ENCODE measurements at places on chromosomes 1 and 21. TPM values are rescaled to one million over a fixed set of nuclear protein-coding genes. Genes with fewer than 3 reads are reported as not detected.

The MIXL1 gene
- total RNA-seq: not detected

The RYR2 gene
- total RNA-seq: not detected

The RPTN gene
- not detected for total RNA-seq

The MANEAL gene
- total RNA-seq: 1.1 TPM

The CRNN gene
- total RNA-seq: not detected

The FAM3B gene
- not detected for total RNA-seq

The C1orf53 gene
- total RNA-seq: 1.4 TPM

The EFNA4 gene
- total RNA-seq: 6.5 TPM

The HMGCS2 gene
- not detected for total RNA-seq

The PLA2G5 gene
- 0.52 TPM for total RNA-seq

The GBP4 gene
- total RNA-seq: 0.66 TPM

The LCE1F gene
- total RNA-seq: not detected

The KRTAP21-2 gene
- not detected for total RNA-seq

The GRHL3 gene
- total RNA-seq: 0.03 TPM

The STUM gene
- under 0.01 TPM for total RNA-seq

The FMO5 gene
- 1.4 TPM for total RNA-seq

The MRPL9 gene
- total RNA-seq: 36.1 TPM

The KIF2C gene
- total RNA-seq: 3.2 TPM

The RRP1B gene
- total RNA-seq: 13.9 TPM

The TAS1R1 gene
- total RNA-seq: 0.20 TPM

The AIRE gene
- 0.07 TPM for total RNA-seq

Measured in smooth muscle cell of the pulmonary artery (primary cell).